ENCODE measurements at places on chromosomes 1 and 21. TPM values are rescaled to one million over a fixed set of nuclear protein-coding genes. Genes with fewer than 3 reads are reported as not detected.

DNA sequence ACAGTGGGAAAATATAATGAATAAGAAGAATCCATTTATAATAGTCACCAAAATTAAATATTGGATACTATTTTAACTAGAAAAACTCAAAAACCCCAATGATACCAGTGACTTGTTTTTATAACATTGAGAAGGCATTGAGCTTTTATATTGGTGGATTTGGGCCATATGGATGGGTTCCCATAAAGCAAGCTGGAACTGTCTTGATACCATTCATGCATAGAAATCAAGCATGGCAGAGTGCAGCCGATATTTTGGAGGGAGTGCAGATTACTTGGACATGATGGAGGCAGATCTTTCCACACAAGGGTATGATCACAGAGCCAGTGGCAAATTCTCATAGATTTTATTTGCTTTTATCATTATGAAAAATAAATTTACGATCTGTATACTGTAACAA lies 3.8 kb upstream of the RWDD3 start:
- no peak overlapping the region for H3K27ac ChIP-seq
- no peaks in the 10 kb centered on the region for H3K36me3 ChIP-seq
- H3K27me3 ChIP-seq = no peaks in the 10 kb centered on the region
- H3K4me3 ChIP-seq = no peak overlapping the region
- no peak for DNase-seq

DNA sequence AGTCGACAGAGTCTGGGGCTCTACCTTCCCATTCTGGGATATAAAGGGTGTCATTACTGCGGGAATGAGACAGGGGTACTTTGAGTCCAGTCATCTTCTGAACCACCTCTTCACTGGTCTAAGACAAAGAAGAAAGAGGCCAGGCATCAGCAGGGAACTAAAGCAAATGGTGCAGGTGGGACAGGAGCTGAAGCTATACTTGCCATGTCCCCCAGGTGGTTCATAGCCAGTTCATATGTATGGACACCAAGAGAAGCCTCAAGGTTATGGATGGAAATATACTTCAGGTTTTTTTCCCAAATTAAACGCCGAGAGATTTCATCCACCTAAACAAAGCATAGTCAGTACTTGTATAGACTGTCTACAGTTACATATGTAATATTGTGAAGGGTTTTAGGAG lies 2.2 kb downstream of the CTSK start:
- H3K27me3 ChIP-seq = no peaks in the 10 kb centered on the region
- no peaks in the 10 kb centered on the region for H3K36me3 ChIP-seq
- DNase-seq = no peak
- peaks cover 24% of the 10 kb centered on the region for H3K4me1 ChIP-seq
- H3K4me3 ChIP-seq = no peak overlapping the region

Gene KRTAP10-4
- polyA plus RNA-seq = not detected

- H3K27ac ChIP-seq = no peak overlapping the region
- no peak overlapping the region for H3K4me3 ChIP-seq
- H3K36me3 ChIP-seq = no peaks in the 10 kb centered on the region
- H3K27me3 ChIP-seq = no peaks in the 10 kb centered on the region
Measured at GRCh38 chr1:6357243-6357936, 36.2 kb downstream of the ACOT7 start.

- H3K4me1 ChIP-seq = peaks cover 37% of the 10 kb centered on the region
- H3K27ac ChIP-seq = no peak overlapping the region
- DNase-seq = no peak
- no peak overlapping the region for H3K4me3 ChIP-seq
- no peaks in the 10 kb centered on the region for H3K36me3 ChIP-seq
Measured at GRCh38 chr1:25692560-25692959, 76.0 kb downstream of the MAN1C1 start.

- H3K27ac ChIP-seq = peak overlapping the region; percentile 97
- H3K4me1 ChIP-seq = peaks cover 37% of the 10 kb centered on the region
- H3K4me3 ChIP-seq = peak overlapping the region; percentile 78
- H3K36me3 ChIP-seq = no peaks in the 10 kb centered on the region
Measured at GRCh38 chr1:94538243-94538827, 3.2 kb downstream of the F3 start.

All from hepatocyte (in vitro differentiated cells).